ENCODE measurements at places on chromosomes 13 and 19.
A peak's percentile ranks its signal among the peaks of the same experiment; 100 is the strongest.

DNA sequence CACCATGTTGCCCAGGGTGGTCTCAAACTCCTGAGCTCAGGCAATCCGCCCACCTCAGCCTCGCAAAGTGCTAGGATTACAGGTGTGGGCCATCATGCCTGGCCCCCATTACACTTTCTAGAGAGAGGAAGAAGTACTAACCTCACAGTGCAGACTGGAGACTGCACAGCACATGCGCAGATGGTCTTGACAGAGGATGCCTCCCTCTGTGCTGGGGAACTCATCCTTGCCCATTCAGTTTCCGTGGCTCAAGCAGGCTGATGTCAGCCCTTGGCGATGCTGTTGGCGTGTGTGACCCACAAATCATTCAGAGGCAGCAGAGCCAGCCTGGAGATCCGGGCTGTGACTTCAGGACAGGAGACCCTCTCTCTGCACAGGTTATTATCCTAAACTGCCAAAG is 14.6 kb upstream of the FFAR2 start:
- DNase-seq, result no peak
- peaks cover 42% of the 10 kb centered on the region for H3K27me3 ChIP-seq
- no peak overlapping the region for H3K4me3 ChIP-seq

- DNase-seq, result no peak
- no peak overlapping the region for H3K4me3 ChIP-seq
- peak overlapping the region; percentile 67 for H3K27ac ChIP-seq
- H3K27me3 ChIP-seq, result no peaks in the 10 kb centered on the region
Measured at GRCh38 chr19:38843175-38843758, 6.5 kb downstream of the HNRNPL start.

DNA sequence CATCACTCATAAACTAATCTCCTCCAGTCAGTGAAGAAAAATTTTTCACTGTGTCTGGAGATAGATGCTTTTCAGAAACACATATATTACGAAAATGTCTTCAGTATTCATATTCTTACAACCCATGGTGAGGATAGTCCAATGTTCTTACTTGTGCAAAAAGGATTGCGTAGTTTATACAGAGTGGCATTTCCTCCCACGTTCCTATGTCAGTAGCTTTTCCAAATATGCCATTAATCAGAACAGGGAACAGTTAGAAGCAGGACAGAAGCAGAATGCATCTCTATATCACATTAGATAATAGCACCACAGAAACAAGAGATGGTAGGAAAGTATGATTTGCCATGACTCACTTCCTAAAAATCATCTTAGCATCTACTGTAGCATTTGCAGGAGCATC is 282.9 kb downstream of the SLITRK5 start:
- H3K4me3 ChIP-seq, result no peak overlapping the region
- no peak for DNase-seq
- H3K27ac ChIP-seq, result no peak overlapping the region

DNA sequence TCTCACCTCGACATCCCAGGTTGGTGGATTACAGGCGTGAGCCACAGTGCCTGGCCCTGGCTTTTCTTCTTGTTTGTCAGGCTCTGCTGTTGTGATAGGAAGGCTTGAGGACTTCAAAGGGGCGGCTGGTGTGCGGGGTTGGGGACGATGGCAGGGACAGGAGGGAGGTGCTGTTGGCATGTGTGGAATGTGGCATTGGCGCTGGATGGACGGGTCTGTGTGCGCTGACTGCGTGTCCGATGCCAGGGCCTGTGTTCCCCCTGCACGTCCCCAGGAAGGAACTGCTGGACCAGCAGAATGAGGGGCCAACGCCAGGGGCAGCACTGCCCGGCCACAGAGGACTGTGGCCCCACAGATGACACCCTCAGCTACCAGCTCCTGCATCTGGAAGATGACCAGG is 12.7 kb upstream of the PTBP1 start:
- no peaks in the 10 kb centered on the region for H3K36me3 ChIP-seq
- H3K27ac ChIP-seq, result no peak overlapping the region
- H3K4me1 ChIP-seq, result peaks cover 55% of the 10 kb centered on the region
- no peak overlapping the region for H3K4me3 ChIP-seq
- DNase-seq, result no peak
- H3K27me3 ChIP-seq, result no peaks in the 10 kb centered on the region

- no peaks in the 10 kb centered on the region for H3K27me3 ChIP-seq
- DNase-seq, result no peak
- H3K36me3 ChIP-seq, result no peaks in the 10 kb centered on the region
- H3K27ac ChIP-seq, result no peak overlapping the region
Measured at GRCh38 chr19:18218600-18218999, 7.6 kb downstream of the PDE4C start.

DNA sequence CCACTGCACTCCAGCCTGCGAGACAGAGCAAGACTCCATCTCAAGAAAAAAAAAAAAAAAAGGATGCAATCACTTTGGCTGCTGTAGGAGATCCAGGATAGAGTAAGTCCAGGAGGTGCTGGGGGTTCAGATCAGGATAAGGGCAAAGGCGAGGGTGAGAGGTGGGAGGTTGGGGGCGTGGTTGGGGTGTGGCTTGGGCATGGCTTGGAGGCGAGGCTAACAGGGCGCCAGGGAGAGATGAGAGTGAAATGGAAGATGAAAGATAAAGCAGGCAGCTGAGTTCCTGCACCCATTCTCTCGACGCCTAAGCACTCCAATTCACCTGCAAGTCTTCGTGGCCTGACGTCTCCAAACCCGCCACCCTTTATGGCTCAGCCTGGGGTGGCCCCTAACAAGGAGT is 25.0 kb upstream of the ZNRF4 start:
- H3K27me3 ChIP-seq, result peaks cover 35% of the 10 kb centered on the region
- H3K4me1 ChIP-seq, result no peaks in the 10 kb centered on the region
- H3K27ac ChIP-seq, result no peak overlapping the region
- no peaks in the 10 kb centered on the region for H3K36me3 ChIP-seq
- no peak for DNase-seq

DNA sequence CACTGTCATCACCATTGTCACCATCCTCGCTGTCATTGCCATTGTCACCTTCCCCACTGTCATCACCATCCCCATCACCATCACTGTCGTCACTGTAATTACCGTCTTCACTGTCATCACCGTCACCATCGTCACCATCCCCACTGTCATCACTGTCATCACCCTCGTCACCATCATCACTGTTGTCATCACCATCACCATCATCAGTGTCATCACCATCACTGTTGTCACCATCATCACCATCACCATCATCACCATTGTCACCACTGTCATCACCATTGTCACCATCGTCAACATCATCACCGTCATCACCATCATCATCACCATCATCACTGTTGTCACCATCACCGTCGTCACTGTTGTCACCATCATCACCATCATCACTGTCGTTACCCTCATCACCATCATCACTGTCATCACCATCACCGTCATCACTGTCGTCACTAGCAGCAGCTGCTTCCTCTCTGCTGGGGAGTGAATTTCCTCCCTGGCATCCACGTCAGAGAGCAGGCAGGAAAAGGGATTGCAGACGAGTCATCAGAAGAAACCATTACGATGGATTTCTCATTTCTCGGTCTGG is 27.3 kb downstream of the TMEM255B start:
- no peaks in the 10 kb centered on the region for H3K36me3 ChIP-seq
- H3K4me3 ChIP-seq, result no peak overlapping the region
- no peaks in the 10 kb centered on the region for H3K4me1 ChIP-seq
- no peaks in the 10 kb centered on the region for H3K27me3 ChIP-seq
- no peak overlapping the region for H3K27ac ChIP-seq

DNA sequence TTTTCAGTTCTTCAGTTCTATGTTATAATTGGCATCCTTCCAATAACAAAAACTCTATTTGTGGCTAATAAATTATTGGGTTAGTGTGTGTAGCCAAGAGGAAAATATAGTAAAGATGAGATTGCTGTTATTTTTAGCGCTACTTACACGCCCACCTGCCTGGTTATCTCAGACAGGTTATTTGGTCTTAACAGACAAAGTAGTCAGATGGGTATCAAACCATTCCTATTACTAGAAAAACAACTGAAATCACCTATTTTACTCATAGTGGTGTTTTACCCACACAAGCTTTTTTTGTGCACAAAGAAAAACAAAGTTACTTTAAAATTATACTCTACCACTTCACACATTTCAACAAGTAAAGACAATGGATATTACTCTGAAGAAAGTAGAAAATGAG is 151.2 kb downstream of the TBC1D4 start:
- H3K36me3 ChIP-seq, result no peaks in the 10 kb centered on the region
- H3K27ac ChIP-seq, result no peak overlapping the region
- no peak overlapping the region for H3K4me3 ChIP-seq
- no peaks in the 10 kb centered on the region for H3K27me3 ChIP-seq
- no peak for DNase-seq

GRCh38 chr13:36745436-36745835 is 71.6 kb downstream of the SERTM1 start:
- H3K36me3 ChIP-seq, result no peaks in the 10 kb centered on the region
- no peaks in the 10 kb centered on the region for H3K4me1 ChIP-seq
- no peak overlapping the region for H3K27ac ChIP-seq
- no peak for DNase-seq
- no peak overlapping the region for H3K4me3 ChIP-seq
- H3K27me3 ChIP-seq, result no peaks in the 10 kb centered on the region

GRCh38 chr13:101919541-101920181 is 467.2 kb downstream of the ITGBL1 start:
- H3K36me3 ChIP-seq, result no peaks in the 10 kb centered on the region
- no peak for DNase-seq
- peaks cover 35% of the 10 kb centered on the region for H3K4me1 ChIP-seq

DNA sequence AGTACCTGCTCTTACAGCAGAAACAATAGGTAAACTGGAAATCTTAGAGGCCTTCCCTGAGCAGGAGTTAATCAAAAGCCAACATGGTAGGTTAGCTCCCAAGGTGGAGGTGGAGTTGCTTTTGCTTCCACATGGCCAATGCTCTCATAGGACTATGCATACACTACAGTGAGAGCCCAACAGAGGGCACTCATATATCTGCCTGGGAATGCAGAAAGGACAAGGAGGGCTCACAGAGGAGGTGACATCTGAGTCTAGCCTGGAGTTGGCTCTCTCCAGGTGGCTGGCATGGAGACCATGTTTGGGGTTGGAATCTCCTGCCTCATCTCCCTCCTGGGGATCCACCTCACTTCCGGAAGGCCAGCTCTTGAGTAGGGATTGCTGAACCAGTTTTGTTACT is 34.6 kb downstream of the ATP8A2 start:
- no peaks in the 10 kb centered on the region for H3K36me3 ChIP-seq
- no peaks in the 10 kb centered on the region for H3K4me1 ChIP-seq
- H3K4me3 ChIP-seq, result no peak overlapping the region
- H3K27me3 ChIP-seq, result peaks cover 11% of the 10 kb centered on the region

DNA sequence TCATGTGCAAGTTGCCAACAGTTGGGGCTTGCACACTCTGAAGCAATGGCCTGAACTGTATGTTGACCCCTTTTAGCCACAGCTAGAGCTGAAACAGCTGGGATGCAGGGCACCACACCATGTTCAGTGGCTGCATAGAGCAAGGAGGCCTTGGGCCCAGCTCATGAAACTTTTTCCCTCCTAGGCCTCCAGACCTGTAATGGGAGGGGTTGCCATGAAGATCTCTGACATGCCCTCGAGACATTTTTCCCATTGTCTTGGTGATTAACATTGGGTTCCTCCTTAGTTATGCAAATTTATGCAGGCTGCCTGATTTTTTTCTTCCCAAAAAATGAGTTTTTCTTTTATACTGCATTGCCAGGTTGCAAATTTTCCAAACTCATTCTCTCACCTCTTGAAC is 165.1 kb upstream of the PRR20A start:
- no peaks in the 10 kb centered on the region for H3K4me1 ChIP-seq
- H3K27me3 ChIP-seq, result no peaks in the 10 kb centered on the region
- no peak for DNase-seq
- H3K27ac ChIP-seq, result no peak overlapping the region
- no peaks in the 10 kb centered on the region for H3K36me3 ChIP-seq

DNA sequence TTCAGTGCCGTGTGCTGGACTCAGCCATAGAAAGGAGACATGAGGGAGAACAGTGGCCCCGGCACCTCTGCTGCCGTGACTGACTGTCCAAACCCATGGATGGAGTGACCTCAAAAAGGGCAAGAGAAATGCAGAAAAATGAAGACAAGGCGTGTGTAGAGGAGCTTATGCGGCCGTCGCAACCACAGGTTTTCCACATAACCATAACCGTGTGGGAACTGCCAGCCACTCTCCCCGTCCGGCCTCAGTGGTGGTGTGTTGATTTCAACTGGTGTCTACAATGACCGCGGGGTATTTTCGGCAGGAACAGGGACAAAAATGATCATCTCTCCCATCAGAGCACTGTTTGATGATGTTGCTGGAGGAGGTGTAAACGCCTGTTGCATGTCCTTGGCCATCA is 42.9 kb upstream of the F7 start:
- H3K4me1 ChIP-seq, result no peaks in the 10 kb centered on the region
- H3K27ac ChIP-seq, result no peak overlapping the region
- no peaks in the 10 kb centered on the region for H3K27me3 ChIP-seq
- no peak overlapping the region for H3K4me3 ChIP-seq
- H3K36me3 ChIP-seq, result peaks cover 48% of the 10 kb centered on the region

DNA sequence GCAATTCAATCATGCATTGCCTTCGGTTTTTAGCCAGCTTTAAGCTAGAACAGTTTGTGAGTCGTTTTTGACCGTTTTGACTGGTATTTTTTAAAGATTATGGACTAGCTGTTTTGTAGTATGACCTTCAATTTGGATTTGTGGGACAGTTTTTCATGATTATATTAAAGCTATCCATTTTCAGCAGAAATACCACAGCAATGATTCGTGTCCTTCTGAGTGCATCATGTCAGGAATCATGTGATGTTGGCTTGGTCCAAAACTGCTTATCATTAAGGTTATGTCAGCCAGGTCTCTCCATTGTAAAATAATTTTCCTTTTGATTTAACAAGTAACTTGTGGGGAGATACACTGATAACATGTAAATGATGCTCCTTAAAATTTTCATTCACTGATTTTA is 229.0 kb downstream of the POSTN start:
- no peaks in the 10 kb centered on the region for H3K4me1 ChIP-seq
- no peaks in the 10 kb centered on the region for H3K27me3 ChIP-seq
- DNase-seq, result no peak

Measured in esophagus squamous epithelium (tissue), 5 donors.